ENCODE measurements at places on chromosomes 3 and 15. TPM values are rescaled to one million over a fixed set of nuclear protein-coding genes. Genes with fewer than 3 reads are reported as not detected.

Gene RUVBL1
- total RNA-seq, result 105 TPM

Gene TLR9
- not detected for total RNA-seq

Gene SERINC4
- 0.10 TPM for total RNA-seq

Gene TRAT1
- not detected for total RNA-seq

Gene RARRES1
- total RNA-seq, result 9.2 TPM

Gene C3orf62
- 1.5 TPM for total RNA-seq

Gene PLXNB1
- total RNA-seq, result 10.5 TPM

Gene PLSCR5
- total RNA-seq, result not detected

Gene ALG1L2
- not detected for total RNA-seq

Gene MEGF11
- 0.48 TPM for total RNA-seq

Gene OXTR
- 6.8 TPM for total RNA-seq

Gene CAMKV
- total RNA-seq, result 0.53 TPM

Gene CX3CR1
- not detected for total RNA-seq

Gene TMEM207
- not detected for total RNA-seq

Gene CASR
- total RNA-seq, result not detected

Gene SPSB4
- total RNA-seq, result 0.20 TPM

Gene ADPRH
- total RNA-seq, result 2.6 TPM

Gene ANKRD34C
- total RNA-seq, result not detected

Gene TRIP4
- 24.9 TPM for total RNA-seq

Gene TGM4
- total RNA-seq, result not detected

Gene ZPLD1
- total RNA-seq, result 0.08 TPM

Gene SPESP1
- total RNA-seq, result not detected

Gene CNTN4
- not detected for total RNA-seq

Gene ZDHHC3
- total RNA-seq, result 37.7 TPM

Gene SOX2
- total RNA-seq, result 0.87 TPM

Gene EID1
- total RNA-seq, result 115 TPM

Gene HYAL2
- 25.0 TPM for total RNA-seq
